HFFc6 (cell line): ENCODE measurements at places on chromosomes 5 and 9.

DNA sequence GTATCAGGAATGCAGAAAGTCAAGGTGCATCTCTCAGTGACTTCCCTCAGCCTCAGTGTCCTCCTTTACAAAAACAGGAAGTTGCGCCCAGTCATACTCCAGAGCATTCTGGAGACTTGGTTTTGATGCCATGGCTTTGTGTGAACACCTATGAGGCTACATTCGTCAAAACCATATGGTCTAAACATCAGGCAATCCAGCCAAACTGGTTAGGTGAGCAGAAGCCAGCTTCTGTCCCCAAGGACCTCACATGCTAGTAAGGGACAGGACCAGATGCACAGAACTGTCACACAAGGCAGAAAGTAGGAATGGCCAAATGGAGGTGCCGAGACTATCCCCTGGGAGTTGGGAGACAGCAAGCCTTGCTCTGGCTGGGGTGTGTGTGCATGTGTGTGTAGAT, 217.2 kb downstream of the MELK start:
- H3K4me3 ChIP-seq: no peak overlapping the region
- H3K4me1 ChIP-seq: no peaks in the 10 kb centered on the region
- peaks cover 24% of the 10 kb centered on the region for H3K27me3 ChIP-seq
- DNase-seq: no peak
- H3K36me3 ChIP-seq: peaks cover 6% of the 10 kb centered on the region

- peak overlapping the region; percentile 59 for H3K27ac ChIP-seq
- H3K36me3 ChIP-seq: peaks cover 70% of the 10 kb centered on the region
These were observed 40.8 kb downstream of the GRAMD2B start for GRCh38 chr5:126464016-126464415.

- no peak for DNase-seq
- H3K4me3 ChIP-seq: no peak overlapping the region
- peaks cover 4% of the 10 kb centered on the region; the same call in 1 of the 2 replicates for H3K36me3 ChIP-seq
- peaks cover 73% of the 10 kb centered on the region for H3K4me1 ChIP-seq
These were observed 152.2 kb downstream of the BNC2 start for GRCh38 chr9:16718296-16718695.

- no peak overlapping the region for H3K4me3 ChIP-seq
These were observed 9.1 kb upstream of the AK3 start for GRCh38 chr9:4750023-4750673.

DNA sequence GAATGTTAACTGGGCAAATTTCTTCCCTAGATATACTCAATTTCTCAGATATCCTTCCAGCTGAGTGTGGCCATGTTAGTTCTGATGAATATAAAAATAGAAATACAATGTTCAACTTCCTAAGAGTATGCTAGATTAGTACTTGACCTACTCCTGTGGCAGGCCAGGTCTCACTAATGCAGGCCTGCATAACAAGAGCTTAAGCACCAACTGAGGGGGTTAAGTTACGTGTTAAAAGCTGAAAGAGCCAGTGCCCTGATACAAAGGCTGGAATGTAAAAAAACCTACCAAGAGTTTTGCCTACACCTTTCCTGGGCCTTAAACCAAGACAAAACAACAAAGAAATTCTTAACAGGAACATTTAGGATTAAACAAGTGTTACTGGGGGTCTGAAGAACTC, 102.8 kb downstream of the MRPS30 start:
- no peak overlapping the region for H3K27ac ChIP-seq
- H3K27me3 ChIP-seq: no peaks in the 10 kb centered on the region; the same call in 1 of the 2 replicates
- H3K4me3 ChIP-seq: no peak overlapping the region
- DNase-seq: no peak

DNA sequence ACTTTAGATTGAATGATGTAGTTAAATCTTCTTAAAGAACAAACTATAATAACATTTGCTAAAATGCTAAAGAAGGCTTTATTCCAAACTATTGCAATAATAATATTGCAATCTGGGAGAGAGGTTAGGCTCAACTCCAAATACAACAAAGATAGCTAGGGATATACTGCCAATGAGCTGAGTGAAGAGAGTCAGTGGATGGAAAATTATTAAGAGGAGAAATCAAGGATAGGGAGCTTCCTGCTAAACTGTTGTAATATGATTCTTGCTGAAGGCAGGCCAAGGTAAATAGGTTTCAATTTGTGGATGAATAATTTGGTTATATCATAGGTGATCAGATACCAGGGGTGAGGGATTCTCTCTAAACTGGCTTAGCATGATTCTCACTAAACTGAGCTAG, 1651.5 kb downstream of the EFNA5 start:
- DNase-seq: no peak
- H3K27ac ChIP-seq: no peak overlapping the region
- H3K27me3 ChIP-seq: no peaks in the 10 kb centered on the region
- no peaks in the 10 kb centered on the region for H3K4me1 ChIP-seq
- no peak overlapping the region for H3K4me3 ChIP-seq
- H3K36me3 ChIP-seq: no peaks in the 10 kb centered on the region

DNA sequence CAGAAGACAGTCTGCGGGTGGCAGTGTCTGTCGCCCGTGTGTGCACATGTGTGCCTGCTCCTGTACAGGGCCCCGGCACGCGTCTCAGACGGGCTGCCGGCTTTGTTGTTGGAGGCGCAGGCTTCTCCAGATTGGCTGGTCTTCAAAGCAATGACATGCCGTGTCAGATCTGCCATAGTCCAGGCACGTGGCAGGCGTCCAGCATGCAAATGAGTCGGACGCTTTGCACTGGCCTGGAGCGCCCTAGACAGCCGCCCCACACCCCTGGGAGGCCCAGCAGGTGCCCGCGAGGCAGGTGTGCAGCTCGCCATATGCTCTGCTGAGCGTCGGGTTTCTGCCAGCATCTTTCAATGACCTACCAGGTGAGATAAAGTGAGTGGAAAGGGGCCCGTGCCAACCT, 71.5 kb downstream of the GADD45G start:
- H3K27me3 ChIP-seq: no peaks in the 10 kb centered on the region; the same call in 1 of the 2 replicates
- no peak overlapping the region for H3K4me3 ChIP-seq
- no peak overlapping the region for H3K27ac ChIP-seq
- H3K4me1 ChIP-seq: no peaks in the 10 kb centered on the region
